T-helper 2 cell (primary cell): ENCODE measurements at places on chromosomes 13 and 19.

DNA sequence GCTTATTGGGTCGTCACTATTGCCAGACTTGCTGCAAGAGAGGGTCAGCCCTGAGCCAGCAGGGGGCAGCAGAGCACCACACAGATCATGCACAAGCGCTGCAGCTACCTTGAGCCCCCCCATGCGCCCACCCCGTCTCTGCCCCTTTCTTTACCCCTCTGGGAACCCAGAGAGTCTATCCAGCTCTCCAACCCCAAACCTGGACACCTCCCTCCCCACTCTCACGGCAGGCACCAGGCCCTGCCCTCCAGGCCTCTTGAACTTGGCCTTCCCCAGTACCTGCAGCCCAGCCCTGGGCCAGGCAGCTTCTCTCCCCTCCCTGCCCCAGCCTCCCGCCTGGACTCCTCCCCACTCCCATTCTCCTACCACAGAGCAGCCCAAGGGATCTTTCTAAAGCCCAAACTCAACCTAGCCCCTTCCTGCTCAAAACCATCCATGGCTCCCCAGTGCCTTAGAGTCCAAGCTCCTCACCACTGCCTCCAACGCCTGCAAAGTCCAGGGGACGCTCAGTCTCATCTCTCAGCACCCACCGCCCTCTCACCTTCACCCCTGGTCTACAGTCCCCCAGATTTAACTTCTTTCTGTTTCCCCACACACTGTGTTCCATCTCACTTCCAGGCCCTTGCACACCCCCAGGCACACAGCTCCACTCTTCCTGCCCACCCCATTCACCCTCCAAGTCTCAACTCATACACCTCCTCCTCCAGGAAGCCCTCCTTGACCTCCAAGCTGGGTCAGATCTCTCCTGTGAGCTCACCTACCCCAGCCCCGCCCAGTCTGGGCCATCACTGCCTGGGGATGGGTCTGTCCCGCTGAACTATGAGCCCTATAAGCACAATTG lies 9.4 kb upstream of the CEACAM16 start:
- DNase-seq: peak; percentile 29

DNA sequence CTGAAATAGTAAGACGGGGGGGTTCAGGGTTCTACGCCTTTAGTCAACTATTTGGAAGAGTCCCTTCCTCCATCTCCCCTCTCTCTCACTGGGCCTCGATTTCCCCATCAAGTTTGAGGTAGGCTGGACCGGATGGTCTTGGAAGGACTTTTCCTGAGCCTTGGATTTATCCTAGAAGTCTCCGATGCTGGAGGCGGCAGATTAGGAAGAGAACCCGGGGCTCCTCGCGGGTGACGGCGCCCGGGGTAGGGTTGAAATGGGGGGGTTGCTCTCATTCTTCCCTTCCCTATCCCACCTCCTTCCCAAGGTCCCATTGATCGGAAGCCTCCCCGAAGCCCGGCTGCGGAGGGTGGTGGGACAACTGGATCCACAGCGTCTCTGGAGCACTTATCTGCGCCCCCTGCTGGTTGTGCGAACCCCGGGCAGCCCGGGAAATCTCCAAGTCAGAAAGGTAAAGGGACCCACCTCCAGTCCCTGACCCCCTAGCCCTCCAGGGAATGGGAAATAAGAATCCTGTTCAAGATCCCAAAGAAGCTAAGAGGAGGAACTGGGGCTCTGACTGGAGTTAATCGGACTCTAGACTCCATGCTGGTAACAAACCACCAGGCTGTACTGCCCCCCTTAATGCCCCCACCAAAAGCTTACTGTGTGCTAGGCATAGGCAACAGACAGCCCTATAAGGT lies 781 bp downstream of the QPCTL start:
- peak; percentile 68 for DNase-seq

GRCh38 chr19:55426042-55426441 lies 17.1 kb downstream of the SHISA7 start:
- DNase-seq: no peak

- DNase-seq: no peak
Measured at GRCh38 chr13:96744367-96745331, 249.6 kb downstream of the OXGR1 start.

DNA sequence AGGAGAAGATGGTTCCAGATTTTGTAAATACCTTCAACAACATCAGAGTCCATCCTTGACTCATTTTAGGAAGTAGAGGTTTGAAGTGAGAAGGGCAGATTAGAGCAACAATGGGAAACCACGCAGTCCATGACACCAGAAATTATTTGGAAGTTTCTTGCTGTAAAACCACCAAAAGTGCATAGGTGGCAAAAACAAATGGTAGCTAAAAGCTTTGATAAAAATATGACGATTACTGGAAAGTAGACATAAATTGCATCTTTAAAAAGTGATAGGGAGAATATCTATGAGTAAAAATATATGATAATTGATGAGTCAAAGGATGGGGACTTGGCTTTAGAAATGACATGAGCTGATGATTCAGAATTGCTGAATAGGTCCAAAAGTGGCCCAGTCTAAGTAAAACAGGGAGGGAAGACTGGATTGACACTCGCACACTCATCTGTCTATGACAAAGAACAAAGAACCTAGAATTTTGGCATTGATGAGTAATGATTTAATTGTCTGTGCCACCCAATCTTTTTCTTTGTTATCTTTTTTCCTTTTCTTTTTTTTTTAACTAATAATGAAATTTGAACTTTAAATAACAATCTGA lies 472.2 kb downstream of the MYO16 start:
- no peak for DNase-seq

GRCh38 chr13:40464337-40465014 lies 202.0 kb downstream of the FOXO1 start:
- no peak for DNase-seq

DNA sequence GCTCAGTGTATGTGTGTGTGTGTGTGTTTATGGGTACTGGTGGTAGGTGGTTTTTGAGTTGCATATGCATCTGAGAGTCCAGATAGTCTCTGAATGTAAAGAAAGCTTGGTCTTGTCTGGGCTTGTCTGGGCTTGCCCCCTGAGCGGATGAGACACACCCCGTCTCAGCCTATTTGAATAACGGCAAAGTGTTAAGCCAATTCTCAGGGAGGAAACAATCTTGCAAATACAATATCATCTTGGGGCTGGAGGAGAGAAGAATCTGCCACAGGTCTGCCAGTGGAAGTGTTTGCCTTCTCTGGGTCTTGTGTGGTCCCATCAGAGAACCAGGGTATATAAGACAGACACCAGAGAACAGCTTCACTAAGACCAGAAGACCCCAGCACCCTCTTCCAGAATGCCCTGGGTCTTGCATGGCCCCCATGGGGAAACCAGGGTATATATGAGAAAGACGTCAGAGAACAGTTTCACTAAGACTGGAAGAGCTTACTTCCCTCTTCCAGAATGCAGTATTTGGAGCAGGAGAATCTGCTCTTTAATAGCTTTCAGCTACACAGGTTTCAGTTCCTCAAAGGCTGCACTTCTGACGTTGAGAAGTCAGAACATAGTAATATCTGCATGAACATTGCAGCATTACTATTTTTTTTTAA lies 13.3 kb downstream of the CD70 start:
- DNase-seq: no peak

GRCh38 chr13:111295886-111296285 lies 24.6 kb upstream of the TEX29 start:
- peak; percentile 68 for DNase-seq

DNA sequence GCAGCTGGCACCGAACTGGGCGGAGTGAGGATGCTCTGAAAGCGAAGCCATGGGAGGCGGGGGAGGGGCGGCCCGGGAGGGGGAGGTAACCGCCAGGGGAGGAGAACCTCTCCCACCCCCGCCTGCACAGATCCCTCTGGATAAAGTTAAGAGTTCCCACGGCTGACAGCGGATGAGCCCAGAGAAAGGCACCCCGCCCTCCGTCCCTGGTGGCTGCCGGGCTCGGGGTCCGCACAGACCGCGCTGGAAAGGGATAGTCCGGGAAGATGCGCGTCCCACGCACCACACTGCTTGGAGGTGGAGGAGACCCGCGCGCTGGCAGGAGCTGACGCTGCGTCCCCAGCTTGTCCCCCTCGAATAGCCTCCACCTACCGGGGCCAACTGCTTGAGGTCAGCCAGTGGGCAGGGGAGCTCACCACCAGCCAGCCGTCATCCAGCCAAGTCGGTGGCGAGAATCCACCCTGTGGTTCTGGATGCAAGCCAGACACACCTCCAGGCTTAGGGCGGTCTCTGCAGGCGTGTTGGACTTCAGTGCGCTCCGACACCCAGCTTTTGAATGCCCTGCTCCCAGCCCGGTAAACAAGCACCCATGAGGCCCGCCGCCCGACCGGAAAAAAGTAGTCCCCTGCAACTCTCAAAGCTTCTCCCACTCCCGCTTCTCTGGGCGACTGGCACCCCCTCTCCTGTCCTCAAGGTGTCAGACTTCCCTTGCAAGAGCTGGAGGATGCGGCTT lies at the start of gene TRPC4:
TSS of gene TRPC4 (minus strand) at position 17 of the 733 bp plus-strand sequence. CDS start 86,439 bp downstream, outside the sequence.
- DNase-seq: no peak

DNA sequence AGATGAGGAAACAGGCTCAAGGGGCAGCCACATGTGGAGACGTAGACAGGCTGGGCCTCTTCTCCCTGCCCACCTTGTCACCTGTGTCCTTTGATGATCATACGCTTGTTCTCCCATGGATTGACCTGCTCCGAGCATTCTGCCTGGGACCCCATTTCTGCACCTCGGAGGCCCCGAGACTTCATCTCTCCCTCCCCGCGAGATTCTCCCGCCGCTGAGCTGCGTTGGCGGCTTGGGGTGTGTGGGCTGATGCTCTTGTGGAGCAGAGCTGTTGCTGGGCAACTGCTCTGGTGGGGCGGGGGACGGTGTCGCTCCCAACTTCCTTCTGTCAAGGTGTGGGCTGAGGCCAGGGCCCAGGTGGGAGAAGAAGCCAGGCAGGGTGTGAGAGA lies 22.1 kb downstream of the MAST3 start:
- DNase-seq: peak; percentile 60

- DNase-seq: no peak
Measured at GRCh38 chr19:1577090-1577928, 9.2 kb upstream of the MEX3D start.
